Omental fat pad (tissue), 4 donors: ENCODE measurements at places on chromosomes 13 and 19.

DNA sequence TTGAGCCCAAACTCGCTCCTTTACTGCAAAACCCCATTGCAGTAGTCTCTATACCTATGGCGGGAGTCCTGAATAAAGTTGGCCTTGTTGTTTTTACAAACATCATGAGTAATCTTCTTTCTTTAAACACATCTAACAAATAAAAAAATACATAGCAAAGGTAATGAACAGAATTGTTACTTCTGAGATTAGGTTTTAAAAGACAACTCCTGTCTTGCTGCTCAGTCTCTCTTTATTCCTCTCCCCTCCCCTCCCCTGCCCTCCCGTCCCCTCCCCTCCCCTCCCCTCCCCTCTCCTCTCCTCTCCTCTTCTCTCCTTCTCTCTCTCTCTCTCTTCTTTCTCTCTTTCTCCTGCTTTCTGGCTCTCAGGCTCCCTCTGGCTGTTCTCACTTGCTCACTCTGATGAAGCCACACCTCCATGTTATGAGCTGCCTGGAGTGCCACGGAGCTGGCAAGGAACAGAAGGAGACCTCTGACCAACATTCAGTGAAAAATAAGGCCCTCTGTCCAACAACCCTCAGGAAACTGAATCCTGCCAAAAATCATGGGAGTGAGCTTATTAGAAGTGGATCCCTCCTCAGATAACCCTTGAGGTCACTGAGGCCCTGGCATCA is 300.7 kb upstream of the MIR17HG start:
- no peak for DNase-seq

GRCh38 chr19:12544401-12544876 is 6.8 kb downstream of the ZNF564 start:
- DNase-seq: no peak

DNA sequence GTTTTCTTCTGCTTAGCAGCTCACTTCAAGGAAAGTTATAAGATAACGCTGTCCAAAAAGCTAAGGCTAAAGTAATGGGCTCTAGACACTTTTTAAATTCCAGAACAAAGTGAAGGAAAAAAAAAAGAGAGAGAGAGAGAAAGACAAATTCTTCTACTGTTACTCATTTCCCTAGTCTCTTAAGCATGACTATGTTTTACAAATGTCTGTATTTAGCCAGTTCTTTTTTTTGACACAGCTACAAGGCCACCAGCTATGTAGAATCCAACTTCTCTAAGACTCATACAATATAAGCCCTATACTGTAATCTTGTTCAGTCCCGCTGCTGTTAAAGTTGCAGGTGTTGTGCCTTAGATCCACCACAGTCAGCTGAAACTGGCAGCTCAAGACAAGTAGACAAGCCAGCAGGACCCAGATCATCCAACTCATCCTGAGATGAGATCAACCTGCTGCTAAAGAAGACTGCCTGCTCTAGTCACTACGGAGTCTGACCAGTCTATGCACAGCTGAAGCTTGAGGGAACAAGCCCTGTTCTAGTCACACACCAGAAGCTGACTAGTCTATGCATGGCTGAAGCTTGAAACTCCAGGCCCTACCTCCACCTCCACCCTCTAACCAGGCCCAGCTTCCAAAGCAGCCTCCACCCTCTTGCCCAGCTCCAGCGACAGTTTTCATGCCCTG is 10.3 kb upstream of the ZNF83 start:
- DNase-seq: no peak

GRCh38 chr13:95870421-95870820 is 182.8 kb downstream of the UGGT2 start:
- DNase-seq: no peak

- no peak for DNase-seq
These were observed 130.8 kb downstream of the MYCBP2 start for GRCh38 chr13:77196052-77196618.

DNA sequence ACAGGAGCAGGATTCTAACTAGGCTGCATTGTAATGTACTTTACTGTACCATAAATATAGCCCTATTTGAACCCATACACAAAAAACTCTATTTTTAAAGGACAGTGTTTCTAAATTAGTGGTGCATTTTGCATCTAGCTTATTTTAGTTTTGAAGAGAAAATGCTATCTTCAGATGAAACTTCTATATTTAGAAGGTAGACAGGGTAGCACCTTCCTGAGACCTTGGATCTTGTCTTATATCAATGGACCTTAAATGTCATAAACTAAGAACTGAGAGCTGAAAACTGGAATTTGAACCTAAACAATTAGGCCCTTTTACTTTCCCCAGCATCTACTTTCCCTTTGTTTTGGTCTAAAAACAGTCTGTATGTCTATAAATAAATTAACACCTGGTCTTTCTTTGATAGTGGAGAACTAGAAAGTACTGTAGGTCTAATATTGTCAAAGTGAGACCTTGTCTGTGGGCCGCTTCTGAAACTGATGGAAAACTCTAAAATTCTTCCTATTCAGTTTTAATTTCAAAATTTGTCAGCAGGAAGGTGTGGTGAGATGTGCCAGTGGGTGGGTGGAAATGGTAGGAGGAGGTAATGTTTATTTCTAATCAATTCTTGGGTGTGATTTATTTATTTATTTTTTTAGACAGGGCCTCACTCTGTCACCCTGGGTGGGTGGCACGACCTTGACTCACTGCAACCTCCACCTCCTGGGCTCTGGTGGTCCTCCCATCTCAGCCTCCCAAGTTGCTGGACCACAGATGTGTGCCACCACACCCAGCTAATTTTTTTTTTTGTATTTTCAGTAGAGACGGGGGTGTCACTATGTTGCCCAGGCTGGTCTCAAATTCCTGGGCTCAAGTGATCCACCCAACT is 10.1 kb downstream of the COG3 start:
- no peak for DNase-seq

- no peak for DNase-seq
These were observed 64.6 kb downstream of the SLC7A1 start for GRCh38 chr13:29530901-29531300.

GRCh38 chr19:33193269-33193864 is 763 bp upstream of the LRP3 start:
- DNase-seq: no peak

GRCh38 chr13:111262715-111263114 is 57.7 kb upstream of the TEX29 start:
- DNase-seq: no peak

GRCh38 chr13:98717256-98717655 is 35.2 kb downstream of the SLC15A1 start:
- no peak for DNase-seq

- DNase-seq: no peak
These were observed 919 bp downstream of the DACT3 start for GRCh38 chr19:46660008-46660517.

DNA sequence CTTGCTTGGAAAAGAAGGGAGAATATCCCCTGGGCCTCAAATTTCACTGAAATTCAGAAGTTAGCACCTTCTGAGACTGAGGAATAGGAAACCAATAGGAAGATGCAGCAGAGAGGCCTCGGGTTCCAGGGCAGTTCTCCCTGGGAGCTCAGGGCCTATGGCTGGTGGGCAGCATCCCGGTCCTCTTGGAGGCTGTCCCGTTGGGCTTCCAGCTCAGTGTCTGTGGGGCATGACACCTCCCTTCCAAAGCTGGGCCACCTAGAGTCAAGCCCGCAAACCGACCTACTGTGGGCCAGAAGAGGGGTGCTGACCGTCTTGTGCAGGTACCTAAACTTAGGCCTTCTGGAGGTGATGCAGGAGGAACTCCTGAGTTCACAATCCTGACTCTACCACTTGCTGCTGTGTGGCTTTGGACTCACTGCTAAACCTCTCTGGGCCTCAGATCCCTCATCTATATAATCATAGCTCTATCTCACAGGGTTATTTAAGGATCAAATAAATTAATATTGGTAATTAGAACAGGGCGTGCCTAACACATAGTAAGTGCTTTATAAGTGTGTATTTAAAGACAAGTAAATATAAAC is 17.1 kb downstream of the SIAH3 start:
- DNase-seq: no peak

- DNase-seq: no peak
These were observed 27.7 kb upstream of the UBAC2 start for GRCh38 chr13:99172951-99173350.

DNA sequence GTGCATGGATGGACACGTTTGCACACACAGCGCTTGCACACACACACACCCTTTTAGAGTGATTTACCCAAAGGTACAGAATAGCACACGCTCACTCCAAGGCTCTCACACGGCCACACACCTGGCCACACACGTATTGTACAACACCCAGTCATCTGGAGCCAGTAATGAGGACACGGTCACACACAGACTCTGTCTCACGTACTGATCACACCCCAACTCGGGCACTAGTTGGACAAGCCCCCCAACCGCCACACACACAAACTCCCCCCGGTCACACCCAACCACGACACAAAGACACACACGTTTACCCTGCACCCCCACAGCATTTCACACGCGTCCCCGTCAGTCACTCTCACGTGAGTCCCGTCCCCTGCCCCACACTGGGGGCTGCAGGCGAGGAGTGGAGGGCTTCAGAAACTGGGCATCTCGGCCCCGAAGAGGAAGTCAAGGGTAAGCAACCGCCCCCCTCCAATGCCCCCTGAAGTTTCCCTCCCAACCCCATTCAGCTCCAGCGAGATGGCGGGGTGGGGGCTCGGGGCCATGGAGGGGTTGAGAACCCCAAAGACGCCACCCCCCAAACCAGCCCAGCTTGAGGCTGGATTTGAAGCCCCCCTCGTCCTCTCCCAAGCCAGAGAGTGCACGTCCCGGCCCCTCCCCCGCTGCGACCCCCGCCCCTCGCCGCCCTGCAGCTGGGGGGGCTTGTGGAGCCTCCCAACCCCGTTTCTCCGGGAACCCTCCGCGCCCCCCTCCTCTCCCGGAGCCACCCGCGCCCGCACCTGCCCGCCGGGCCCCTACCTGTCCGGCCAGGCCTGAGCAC is 599 bp downstream of the OLFM2 start:
- no peak for DNase-seq

DNA sequence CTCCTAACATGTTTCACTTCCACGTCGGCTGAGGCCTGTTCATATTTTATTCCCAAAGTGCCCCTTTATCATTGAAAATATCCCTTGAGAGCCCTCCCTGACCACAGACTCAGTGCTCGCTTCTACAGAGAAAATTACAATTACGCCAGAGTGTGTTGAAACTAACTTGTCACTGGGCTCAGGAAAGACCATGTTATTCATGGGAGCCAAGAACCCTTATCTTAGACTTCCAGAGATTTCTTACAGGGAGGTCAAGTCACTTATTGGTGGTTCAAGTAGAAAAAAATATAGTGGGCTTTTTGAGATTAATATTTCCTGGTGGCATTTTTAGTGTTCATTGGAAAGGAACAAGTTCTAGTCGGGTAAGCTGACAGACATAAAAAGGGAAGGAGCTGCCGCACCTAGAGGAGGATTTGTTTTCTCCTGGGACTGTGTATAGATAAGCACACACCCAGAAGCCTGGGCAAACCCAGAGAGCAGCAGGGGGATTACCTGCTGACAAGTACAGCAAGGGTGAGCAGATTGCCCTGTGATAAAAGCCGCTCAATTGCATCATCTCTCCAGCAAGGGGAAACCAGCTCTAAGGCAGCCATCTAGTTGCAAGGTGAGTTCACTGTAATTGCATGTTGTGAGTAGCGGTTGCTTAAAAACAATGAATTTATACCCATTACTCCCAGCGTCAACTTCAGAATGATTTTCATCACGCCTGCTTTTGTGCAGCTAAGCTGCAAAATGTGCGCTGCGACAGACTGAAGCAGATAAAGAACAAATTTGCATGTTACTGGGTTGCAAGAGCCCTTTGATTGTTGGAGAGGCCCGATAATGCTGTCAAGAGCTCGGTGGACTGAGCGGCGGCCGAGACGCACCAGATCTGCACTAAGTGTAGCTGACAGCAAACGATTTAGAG is 46.2 kb downstream of the DCT start:
- DNase-seq: no peak

DNA sequence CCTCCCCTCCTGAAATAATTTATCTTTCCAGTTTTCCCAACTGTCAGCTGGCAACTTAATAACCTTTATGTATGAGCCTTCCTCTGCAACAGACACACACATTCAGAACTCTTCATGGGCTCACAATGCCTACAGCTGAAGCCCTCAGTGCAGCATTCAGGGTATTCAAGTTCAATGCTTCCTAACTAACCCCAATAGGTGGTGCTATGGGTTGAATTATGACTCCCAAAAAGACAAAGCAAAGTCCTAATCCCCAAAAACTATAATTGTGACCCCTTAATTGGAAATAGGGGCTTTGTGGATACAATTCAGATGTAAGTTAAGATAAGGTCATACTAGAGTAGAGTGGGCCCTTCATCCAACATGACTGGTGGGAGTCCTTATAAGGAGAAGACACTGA is 202.2 kb downstream of the SUCLA2 start:
- no peak for DNase-seq

- DNase-seq: no peak
These were observed 22.2 kb downstream of the VSTM2B start for GRCh38 chr19:29547981-29548380.

DNA sequence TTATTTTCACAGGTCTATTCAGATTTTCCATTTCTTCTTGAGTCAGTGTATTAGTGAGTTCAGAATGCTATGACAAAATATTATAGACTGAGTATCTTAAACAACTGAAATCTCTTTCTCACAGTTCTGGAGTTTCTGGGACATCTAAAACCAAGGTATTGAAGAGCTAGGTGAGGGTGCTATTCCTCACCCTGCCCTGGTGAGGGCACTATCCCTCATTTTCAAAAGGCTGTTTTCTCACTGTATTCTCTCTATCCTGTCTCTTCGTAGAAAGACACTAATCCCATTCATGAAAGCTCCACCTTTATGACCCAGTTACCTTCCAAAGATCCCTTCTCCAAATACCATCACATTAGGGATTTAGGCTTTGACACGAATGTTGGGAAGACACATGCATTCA is 1617.1 kb downstream of the PCDH9 start:
- DNase-seq: no peak

GRCh38 chr13:110197026-110197425 is 109.9 kb downstream of the COL4A1 start:
- DNase-seq: no peak
